Uterus (tissue), 4 donors: ENCODE measurements at places on chromosomes 2 and 18.

DNA sequence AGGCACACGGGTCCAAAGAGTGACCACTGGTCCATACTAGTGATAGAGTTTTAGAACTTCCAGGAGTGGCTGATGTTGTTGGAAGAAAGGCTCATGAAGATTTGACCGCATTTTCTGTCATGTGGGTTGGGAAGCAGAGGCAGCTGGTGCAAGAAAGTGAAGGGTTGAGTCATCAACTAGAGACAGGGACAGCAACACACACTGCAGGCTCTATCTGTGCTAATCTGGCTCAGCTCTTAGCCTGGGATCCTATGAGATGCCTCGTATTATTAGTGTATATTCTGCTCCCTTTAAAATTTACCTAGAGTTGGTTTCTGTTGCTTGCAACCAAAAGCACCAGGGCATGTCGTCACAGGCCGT is 2.5 kb upstream of the SH3RF3 start:
- H3K27ac ChIP-seq: no peak overlapping the region
- DNase-seq: no peak
- no peaks in the 10 kb centered on the region for H3K4me1 ChIP-seq
- no peaks in the 10 kb centered on the region for H3K27me3 ChIP-seq
- H3K4me3 ChIP-seq: no peak overlapping the region
- H3K36me3 ChIP-seq: no peaks in the 10 kb centered on the region

- no peak overlapping the region for H3K4me3 ChIP-seq
- no peak for DNase-seq
- H3K4me1 ChIP-seq: peaks cover 18% of the 10 kb centered on the region
- no peaks in the 10 kb centered on the region for H3K36me3 ChIP-seq
- no peaks in the 10 kb centered on the region for H3K27me3 ChIP-seq
These were observed 21.1 kb downstream of the MBP start for GRCh38 chr18:77111449-77111848.

GRCh38 chr2:215361211-215361875 is 49.5 kb downstream of the ATIC start:
- no peak overlapping the region for H3K27ac ChIP-seq
- H3K4me1 ChIP-seq: no peaks in the 10 kb centered on the region
- no peaks in the 10 kb centered on the region for H3K36me3 ChIP-seq

GRCh38 chr18:24227977-24228666 is 89.3 kb downstream of the CABYR start:
- no peaks in the 10 kb centered on the region for H3K27me3 ChIP-seq
- H3K27ac ChIP-seq: no peak overlapping the region
- peaks cover 6% of the 10 kb centered on the region for H3K4me1 ChIP-seq
- DNase-seq: no peak

- H3K4me1 ChIP-seq: no peaks in the 10 kb centered on the region
- no peaks in the 10 kb centered on the region for H3K27me3 ChIP-seq
- no peaks in the 10 kb centered on the region for H3K36me3 ChIP-seq
- no peak for DNase-seq
- no peak overlapping the region for H3K4me3 ChIP-seq
- H3K27ac ChIP-seq: peak overlapping the region; percentile 23
These were observed 15.0 kb downstream of the GLI2 start for GRCh38 chr2:120750488-120751210.

DNA sequence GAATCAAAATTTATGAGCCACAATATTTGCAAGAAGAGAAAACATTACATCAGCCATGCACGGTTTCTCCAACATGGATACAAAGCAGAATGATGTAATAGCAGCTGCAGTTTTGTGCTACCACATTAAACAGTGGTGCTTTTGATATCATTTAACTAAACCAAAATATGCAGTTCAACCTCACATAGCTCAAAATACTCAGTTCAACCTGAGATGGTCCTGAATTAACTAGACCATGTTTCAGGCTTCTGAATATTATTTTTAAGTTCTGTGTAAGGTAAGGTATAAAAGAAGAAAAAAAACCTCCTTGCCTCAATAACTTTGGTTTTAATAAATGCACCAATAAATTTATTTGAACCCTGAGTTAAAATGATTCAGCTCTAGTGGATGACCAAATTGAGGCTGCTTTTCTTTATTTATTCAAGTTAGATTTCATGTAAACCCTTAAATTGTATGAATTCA is 18.8 kb upstream of the TSPYL6 start:
- H3K27me3 ChIP-seq: no peaks in the 10 kb centered on the region
- H3K36me3 ChIP-seq: no peaks in the 10 kb centered on the region
- no peak overlapping the region for H3K4me3 ChIP-seq
- no peaks in the 10 kb centered on the region for H3K4me1 ChIP-seq

DNA sequence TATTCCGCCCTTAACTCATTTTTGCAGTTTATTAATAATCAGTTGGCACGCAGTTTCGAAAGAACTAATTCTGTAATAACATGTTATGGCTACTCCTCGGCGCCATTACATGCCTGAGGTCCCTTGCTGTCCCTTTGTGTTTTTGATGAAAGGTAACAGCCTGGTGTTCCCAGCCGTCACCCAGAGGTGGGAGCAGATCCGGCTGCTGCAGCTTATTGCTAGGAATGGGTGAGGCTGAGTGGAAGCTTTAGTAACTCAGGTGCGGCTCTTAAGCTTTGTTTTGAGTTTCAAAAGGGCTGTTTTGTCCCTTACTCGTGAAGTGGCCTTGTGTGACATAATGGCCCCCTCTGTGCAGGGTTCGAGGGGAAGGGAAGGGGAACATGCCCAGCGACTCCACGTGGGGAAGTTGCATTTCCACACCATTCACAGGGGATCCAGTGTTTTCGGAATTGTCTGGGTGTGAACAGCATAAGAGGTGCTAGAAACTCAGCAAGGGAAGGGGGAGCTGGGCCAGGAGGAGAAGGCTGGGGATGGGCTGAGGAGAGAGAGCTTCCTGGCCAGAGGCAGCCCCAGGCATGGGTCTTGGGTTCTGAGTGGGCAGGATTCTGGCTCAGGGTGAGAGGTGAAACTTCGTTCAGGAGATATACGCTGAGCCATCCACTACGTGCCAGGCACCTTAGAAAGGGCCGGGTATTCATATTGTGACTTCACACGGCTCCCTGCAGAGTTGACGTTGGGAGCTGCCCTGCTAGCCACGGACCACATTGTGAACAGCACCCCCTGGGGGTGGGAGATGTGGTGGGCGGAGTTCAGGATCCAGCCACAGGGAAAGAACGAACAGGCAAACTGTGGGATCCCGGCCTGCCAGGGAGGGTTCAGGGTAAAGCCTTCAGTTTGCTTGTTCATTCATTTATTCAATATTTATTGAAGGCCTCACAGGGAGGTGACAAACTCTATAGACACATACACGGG is 84.4 kb downstream of the TGOLN2 start:
- no peak overlapping the region for H3K4me3 ChIP-seq
- no peak for DNase-seq
- H3K27ac ChIP-seq: no peak overlapping the region
- no peaks in the 10 kb centered on the region for H3K27me3 ChIP-seq
